Spinal cord (tissue), 10 donors: ENCODE measurements at places on chromosomes 16 and 17. TPM values are rescaled to one million over a fixed set of nuclear protein-coding genes. Genes with fewer than 3 reads are reported as not detected.

The RAB26 gene
- total RNA-seq: 8.2 TPM

The PRSS27 gene
- 2.5 TPM for total RNA-seq

The SLC47A1 gene
- 202 TPM for total RNA-seq

The NXPH3 gene
- total RNA-seq: 2.8 TPM

The GJD3 gene
- total RNA-seq: 0.40 TPM

The RNU2-1 gene
- total RNA-seq: not detected

The TMEM235 gene
- total RNA-seq: 2.3 TPM

The SEC14L5 gene
- 4.5 TPM for total RNA-seq

The FBXW10 gene
- 0.40 TPM for total RNA-seq

The KRTAP16-1 gene
- total RNA-seq: not detected

The KRT17 gene
- 0.69 TPM for total RNA-seq

The STH gene
- total RNA-seq: 0.66 TPM

The KRTAP3-2 gene
- not detected for total RNA-seq

The C16orf96 gene
- 0.50 TPM for total RNA-seq

The ALOX12B gene
- 0.30 TPM for total RNA-seq

The ITGAD gene
- total RNA-seq: not detected

The MT1F gene
- 3.6 TPM for total RNA-seq

The PLEKHH3 gene
- 23.7 TPM for total RNA-seq

The SMPD3 gene
- 12.7 TPM for total RNA-seq

The BICDL2 gene
- total RNA-seq: 0.10 TPM

The MILR1 gene
- 8.8 TPM for total RNA-seq

The FNDC8 gene
- total RNA-seq: not detected

The WFIKKN2 gene
- 111 TPM for total RNA-seq
